ENCODE measurements at places on chromosomes 7 and 10. TPM values are rescaled to one million over a fixed set of nuclear protein-coding genes. Genes with fewer than 3 reads are reported as not detected.
A peak's percentile ranks its signal among the peaks of the same experiment; 100 is the strongest.

ANKRD61 gene
- total RNA-seq = 0.27 TPM

HOXA3 gene
- 4.7 TPM for total RNA-seq

ADAM22 gene
- total RNA-seq = 7.0 TPM

WIPF3 gene
- total RNA-seq = 27.2 TPM

NOBOX gene
- not detected for total RNA-seq

TWIST1 gene
- 0.32 TPM for total RNA-seq

PLEKHS1 gene
- total RNA-seq = not detected

MNX1 gene
- total RNA-seq = not detected

ADAM12 gene
- total RNA-seq = 3.3 TPM

DNA sequence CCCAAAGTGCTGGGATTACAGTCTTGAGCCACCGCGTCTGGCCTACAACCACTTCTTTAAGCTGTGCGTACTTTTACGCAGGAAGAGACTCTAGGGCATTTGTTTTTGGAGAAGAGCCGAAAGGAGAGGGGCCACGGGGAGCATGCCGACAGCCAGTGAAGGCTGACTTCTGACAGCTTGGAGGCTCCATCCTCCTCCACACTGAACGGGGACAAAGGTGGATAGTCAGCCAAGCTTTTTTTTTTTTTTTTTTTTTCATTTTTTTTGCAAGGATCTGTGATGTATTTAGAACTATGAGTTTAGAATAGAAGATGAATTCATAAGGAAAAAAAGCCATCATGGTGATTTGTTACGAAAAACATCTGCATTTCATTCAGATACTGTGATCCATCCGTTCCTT is 221.7 kb downstream of the ARHGAP21 start:
- DNase-seq = no peak

DNA sequence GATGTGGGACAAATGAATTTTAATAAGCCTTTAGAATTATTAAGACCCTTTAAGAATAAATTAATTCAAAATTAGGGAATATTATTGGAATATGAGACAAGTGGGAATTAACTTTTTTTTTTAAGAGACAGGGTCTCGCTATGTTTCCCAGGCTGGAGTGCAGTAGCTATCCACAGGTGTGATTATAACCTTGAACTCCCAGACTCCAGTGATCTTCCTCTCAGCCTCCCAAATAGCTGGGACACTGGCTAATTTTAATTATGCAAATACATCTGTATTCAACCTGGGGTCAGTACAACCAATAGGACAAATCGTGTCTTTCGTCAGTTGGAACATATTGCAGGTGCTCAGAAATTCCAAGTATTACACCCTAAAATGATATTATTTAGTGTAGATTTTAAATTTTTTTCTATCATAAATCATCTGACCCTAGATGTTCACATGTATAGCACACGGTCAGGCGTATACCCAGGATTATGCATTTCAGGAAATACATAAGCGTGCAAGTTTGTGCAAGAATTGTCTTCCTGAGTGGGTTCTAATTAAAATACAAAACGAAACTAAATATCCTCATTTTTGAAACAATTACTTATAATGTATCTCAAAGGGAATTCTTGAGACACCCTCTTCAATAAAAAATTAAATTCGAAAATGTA is 1.2 kb downstream of the NT5C3A start:
- DNase-seq = no peak

DNA sequence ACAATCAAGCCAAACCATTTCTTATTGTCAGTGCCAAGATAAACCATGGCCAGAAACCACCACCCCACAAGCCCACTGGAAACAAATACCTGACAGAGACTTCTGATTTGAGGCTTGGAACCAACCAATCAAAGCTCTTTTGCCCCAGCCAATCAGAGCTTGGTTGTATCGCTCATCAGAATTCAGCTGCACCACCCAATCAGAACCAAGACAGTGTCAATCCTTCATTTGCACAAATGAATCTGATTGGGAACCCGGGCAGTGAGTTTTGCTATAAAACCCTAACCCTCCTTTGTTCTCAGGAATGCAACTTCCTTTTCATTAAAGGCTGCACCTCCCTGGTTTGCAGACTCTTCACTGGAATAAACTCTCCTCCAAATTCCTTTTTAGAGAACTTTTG is 87.4 kb downstream of the ELAPOR2 start:
- DNase-seq = no peak

- DNase-seq = no peak
Measured at GRCh38 chr10:131629026-131629770, 271.6 kb upstream of the PPP2R2D start.

DNA sequence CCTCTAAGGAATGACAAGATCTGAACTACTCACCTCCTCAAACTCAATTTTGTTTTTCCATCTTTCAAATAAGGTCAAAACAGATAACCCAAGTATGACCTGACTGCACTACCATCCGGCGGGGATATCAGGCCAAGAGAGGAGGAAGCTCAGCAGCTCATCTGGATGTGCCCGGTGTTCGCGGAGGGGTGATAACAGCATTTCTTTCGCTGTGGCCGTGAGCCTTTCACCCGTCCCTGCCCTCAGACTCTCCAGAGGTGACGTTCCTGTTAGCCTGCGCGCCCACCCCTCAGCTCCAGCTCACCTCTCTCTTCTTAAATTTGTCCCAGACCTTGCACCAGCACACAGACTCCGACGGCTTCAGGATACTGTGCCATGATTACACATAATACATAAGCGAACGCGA is 526 bp downstream of the ZNF248 start:
- peak; percentile 25 for DNase-seq

- DNase-seq = no peak
Measured at GRCh38 chr10:87798082-87798481, 19.9 kb downstream of the ATAD1 start.

- DNase-seq = no peak
Measured at GRCh38 chr7:111460695-111461094, 101.6 kb downstream of the IMMP2L start.

- DNase-seq = no peak
Measured at GRCh38 chr10:62619413-62619738, 185.1 kb upstream of the ADO start.

- DNase-seq = no peak
Measured at GRCh38 chr7:29247963-29248236, 53.3 kb downstream of the CHN2 start.

- DNase-seq = no peak
Measured at GRCh38 chr10:35598379-35598778, 6.8 kb upstream of the GJD4 start.

GRCh38 chr7:111172564-111173257 is 81.8 kb downstream of the LRRN3 start:
- DNase-seq = no peak

DNA sequence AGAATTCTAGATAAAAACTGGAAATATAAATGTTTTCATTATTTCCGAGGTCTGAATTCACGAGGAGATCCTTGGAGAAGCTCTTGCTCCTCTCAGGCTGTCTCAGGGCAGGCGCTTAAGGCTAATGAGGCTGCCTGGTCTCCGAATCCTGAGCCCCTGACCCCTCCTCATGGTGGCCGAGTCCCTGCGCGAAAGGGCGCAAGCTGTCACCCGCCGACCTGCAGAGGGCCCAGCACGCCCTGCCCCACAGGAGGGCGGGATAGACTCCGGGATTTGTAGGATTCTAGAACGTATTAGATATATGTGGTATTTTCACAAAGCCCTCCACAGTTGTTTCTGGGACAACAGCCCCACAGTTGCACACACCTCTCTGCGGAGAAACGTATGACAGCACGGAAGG is 284.1 kb downstream of the ABCA13 start:
- DNase-seq = no peak

DNA sequence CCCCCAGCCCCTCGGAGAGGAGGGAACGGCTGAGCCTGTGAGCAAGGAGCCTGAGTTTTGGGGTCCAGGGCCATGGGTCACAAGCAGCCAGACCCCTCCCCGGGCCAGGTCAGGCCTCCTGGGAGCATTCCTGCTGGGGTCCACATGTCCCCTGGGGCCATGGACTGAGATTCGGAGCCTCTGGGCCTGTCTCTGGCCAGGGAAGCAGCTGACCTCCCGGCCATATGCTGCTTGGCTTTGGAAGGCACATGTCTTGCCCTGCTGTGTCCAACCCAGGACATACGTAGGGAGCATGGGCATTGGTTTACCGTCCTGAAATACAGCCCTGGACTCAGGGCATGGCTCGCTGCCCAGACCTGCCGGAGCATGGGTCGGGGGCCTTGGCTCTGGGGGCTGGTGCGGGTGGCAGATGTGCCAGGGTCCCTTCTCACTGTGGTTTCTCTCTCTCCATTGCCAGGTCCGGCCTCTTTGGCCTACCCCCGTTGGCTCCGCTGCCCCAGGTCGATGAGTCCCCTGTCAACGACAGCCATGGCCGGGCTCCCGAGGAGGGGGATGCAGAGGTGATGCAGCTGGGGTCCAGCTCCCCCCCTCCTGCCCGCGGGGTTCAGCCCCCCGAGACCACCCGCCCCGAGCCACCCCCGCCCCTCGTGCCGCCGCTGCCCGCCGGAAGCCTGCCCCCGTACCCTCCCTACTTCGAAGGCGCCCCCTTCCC is 7.3 kb downstream of the PWWP2B start:
- DNase-seq = peak; percentile 39

Data from psoas muscle (tissue), 8 donors.